Activated CD8-positive, alpha-beta memory T cell treated with anti-CD3 and anti-CD28 coated beads for 48 hours (primary cell): ENCODE measurements at places on chromosomes 11 and 22.

DNA sequence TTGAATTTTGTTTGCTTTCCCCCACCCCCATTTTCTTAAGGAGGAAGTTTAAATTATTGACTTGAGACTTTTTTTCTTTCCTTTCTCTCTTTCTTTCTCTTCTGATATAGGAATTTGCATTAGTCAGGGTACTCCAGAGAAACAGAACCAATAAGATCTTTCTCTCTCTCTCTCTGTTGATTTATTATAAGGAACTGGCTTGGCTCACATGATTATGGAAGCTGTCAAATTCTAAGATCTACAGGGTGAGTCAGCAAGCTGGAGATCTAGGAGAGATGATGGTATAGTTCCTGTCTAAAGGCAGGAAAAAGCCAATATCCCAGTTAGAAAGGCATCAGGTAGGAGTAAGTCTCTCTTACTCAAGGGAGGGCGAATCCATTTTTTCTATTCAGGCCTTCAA lies 64.0 kb downstream of the CCDC81 start:
- DNase-seq = no peak

- DNase-seq = no peak
These were observed 1263.2 kb downstream of the FAM181B start for GRCh38 chr11:81470446-81470845.

DNA sequence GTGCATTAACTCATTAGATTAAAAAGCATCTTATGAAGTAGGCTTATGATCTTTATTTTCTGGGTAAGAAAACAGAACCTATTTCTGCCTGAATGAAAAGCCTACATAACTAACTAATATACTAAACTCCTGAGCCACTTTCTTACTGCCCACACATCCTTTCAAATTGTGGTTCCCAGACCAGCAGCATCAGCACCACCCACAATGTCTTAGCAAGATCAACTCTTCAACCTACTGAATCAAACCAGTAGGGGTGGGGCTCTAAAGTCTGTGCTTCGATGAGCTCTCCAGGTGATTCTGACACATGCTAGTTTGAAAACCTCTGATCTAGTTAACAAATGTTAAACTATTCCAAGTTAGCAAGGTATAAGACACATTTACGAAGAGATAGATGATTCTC lies 462.4 kb downstream of the DLG2 start:
- DNase-seq = no peak

DNA sequence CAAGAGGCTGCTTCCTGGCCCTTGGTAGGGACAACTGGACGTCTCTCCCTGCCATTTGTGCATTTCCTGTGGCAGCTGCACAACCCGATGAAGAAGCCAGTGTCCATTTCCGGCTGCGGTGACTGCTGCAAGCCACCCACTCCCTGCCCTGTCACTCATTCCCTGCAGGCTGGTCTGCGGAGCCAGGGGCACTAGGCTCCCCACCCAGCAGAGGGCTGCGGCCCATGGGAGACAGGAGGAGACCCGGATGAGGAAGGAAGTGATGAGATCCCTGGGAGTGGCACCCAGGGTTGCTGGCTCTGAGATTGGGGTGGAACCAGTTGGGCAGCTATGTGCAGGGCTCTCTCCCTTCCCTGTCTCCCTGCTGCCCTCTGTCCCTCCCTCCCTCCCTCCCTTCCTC lies 10.0 kb upstream of the MYRF start:
- no peak for DNase-seq

- no peak for DNase-seq
These were observed at the start of gene KCNC1 for GRCh38 chr11:17734418-17734911. KCNC1 (plus strand) TSS chr11:17734781; CDS start chr11:17736003, 1,222 bp downstream.

DNA sequence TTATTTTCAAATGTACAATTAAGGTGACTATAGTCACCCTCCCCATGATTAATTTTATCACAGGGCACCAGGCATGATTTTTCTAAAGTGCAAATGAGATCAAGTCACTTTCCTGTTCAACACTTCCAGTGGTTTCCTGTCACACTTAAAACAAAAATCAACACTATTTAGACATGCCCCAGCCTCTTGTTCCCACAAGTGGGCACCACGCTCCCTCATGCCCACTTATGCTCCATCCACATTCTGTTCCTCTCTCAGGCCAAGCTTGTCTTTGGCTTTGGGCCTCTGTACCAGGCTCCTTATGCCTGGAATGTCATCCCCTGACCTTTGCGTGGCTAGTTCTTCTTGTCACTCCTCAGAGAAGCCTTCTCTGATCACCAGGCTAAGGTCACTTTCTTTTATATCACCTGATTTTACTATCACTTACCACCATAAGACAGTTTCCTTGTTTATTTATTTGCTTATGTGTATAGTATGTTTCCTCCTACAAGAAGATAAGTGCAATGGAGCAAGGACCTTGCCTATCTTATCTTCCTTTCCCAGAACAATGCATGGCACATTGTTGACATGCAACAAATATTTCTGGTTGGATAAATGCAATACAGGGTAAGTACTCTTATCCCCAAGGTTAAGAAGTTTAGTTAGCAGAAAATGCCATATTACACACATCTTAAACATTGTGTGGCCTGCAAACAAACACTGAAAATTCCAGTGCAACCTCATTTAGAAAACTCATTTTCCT lies 50.9 kb upstream of the PANX1 start:
- DNase-seq = no peak

- DNase-seq = no peak
These were observed 22.4 kb downstream of the SNAP29 start for GRCh38 chr22:20881231-20881630.

GRCh38 chr11:64298966-64299846 lies 952 bp upstream of the CATSPERZ start:
- DNase-seq = no peak

GRCh38 chr22:22935546-22936157 lies 48.0 kb downstream of the IGLL5 start:
- no peak for DNase-seq

DNA sequence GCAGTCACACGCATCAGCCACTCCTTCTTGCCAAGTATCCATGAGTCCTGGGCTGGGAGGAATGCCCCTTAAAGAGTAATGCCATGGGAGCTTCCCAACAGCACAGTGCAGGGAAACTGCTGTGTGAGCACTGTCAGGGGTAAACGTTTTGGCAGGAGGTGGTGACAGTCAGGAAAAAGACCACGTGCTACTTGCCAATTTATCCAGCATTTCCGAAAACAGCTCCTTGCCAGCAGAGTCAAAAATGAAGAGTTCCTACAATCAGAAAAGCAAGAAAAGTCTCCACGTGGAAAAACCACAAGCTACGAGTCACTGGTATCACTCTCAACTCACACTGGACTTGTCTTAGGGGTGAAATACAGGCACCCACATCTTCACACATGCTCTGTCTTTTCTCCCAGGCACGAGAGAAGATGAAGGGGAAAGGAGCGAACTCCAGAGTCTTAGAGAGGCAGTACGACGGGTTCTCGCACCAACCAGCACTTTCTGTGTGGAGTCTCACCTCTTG lies 9.9 kb downstream of the IFT27 start:
- DNase-seq = no peak

GRCh38 chr22:43550672-43551071 lies 138.9 kb downstream of the MPPED1 start:
- no peak for DNase-seq

DNA sequence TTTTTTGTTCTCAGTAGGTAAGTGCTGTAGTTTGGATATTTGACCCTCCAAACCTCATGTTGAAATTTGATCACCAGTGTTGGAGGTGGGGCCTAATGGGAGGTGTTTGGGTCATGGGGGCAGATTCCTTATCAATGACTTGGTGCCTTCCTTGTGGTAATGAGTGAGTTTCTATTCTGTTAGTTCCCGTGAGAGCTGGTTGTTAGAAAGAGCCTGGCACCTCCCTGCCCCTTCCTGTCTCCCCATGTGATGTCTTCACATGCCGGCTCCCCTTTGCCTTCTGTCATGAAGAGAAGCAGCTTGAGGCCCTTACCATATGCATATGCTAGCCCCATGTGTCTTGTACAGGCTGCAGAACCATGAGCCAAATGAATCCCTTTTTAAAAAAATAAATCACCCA lies 138.3 kb downstream of the TMEM135 start:
- DNase-seq = no peak

DNA sequence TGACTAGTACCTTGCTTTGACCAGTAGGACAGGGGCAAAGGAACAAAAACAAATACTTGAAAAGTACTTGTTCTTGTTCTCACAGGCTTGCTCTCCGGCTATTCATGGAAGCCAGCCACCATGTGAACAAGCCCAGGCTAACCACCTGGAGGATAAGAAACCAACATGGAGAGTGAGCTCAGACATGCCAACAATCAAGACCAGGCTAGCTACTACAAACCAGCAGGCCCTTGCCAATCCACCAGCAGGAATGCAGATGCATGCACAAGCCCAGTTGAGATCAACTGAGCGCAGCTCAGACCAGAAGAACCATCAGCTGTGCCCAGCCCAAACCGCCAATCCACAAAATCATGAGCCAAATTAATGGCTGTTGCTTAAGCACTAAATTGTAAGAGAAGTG lies 180.1 kb upstream of the ISX start:
- DNase-seq = no peak

DNA sequence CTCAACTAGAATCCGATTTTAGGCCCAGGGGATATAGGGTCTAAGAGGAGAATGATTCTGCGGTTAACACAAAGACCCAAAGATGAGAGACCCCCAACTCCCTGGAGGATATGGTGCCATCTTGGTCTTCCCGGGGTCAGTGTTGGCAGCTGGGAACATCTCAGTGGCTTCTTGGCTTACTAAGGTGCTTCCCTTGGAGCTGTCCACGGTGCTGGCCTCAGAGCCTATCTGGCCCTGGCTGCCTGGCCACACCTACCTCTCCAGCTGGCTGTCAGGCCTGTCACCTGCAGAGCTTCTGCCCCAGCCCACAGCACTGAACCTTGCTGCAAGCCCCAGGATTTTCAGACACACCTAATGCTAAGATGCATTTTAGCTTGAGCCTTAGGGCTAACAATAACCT lies 70.7 kb upstream of the THY1 start:
- DNase-seq = no peak

GRCh38 chr11:2933375-2934020 lies 4.3 kb upstream of the PHLDA2 start:
- DNase-seq = no peak

- no peak for DNase-seq
These were observed 7.3 kb downstream of the RASSF10 start for GRCh38 chr11:13016415-13016814.

DNA sequence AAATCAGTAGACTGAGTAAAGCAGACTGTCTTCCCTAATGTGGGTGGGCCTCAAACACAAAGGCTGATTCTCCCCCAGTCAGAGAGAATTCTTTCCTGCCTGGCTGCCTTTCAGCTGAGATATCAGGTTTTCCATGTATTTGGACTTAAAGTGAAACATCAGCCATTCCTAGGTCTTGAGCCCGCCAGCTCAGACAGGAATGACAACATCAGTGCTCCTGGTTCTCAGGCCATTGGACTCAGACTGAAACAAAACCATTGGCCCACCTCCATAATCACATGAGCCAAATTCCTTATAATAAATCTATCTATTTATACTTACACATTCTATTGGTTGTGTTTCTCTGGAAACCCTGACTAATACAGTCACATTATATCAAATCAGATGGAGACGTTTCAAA lies 56.7 kb upstream of the CLPB start:
- DNase-seq = no peak

GRCh38 chr22:39621826-39622225 lies 51.3 kb downstream of the CACNA1I start:
- DNase-seq = no peak

GRCh38 chr22:50058906-50059880 lies 1.1 kb upstream of the TTLL8 start:
- no peak for DNase-seq

GRCh38 chr11:16778286-16778685 lies 39.8 kb downstream of the C11orf58 start:
- DNase-seq = no peak

GRCh38 chr22:27482402-27482801 lies 319.2 kb downstream of the MN1 start:
- no peak for DNase-seq
